ENCODE measurements at places on chromosomes 7 and 10.

DNA sequence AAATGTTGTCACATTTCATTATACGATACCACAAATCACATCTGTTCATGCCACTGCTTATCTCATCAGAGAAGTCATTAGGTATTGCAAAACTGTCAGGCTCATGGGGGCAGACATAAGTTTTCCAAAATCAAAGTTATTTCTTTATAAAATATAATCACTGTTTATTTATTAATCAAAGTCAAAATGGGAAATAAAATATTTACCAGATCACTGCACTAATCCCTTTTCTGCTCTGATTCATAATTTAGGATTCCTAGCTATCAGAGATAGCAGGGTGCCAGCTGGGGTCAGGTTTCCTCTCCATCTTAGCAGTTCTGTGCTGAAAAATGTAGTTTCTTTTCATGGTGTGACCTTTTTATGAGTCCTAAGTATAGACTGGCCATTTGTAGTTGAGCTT is 117.7 kb upstream of the LANCL2 start:
- DNase-seq, result peak; percentile 47

GRCh38 chr10:84176836-84177474 is 3.4 kb downstream of the GPR15LG start:
- DNase-seq, result no peak

GRCh38 chr7:2870471-2870931 is 26.4 kb upstream of the GNA12 start:
- peak; percentile 62 for DNase-seq

DNA sequence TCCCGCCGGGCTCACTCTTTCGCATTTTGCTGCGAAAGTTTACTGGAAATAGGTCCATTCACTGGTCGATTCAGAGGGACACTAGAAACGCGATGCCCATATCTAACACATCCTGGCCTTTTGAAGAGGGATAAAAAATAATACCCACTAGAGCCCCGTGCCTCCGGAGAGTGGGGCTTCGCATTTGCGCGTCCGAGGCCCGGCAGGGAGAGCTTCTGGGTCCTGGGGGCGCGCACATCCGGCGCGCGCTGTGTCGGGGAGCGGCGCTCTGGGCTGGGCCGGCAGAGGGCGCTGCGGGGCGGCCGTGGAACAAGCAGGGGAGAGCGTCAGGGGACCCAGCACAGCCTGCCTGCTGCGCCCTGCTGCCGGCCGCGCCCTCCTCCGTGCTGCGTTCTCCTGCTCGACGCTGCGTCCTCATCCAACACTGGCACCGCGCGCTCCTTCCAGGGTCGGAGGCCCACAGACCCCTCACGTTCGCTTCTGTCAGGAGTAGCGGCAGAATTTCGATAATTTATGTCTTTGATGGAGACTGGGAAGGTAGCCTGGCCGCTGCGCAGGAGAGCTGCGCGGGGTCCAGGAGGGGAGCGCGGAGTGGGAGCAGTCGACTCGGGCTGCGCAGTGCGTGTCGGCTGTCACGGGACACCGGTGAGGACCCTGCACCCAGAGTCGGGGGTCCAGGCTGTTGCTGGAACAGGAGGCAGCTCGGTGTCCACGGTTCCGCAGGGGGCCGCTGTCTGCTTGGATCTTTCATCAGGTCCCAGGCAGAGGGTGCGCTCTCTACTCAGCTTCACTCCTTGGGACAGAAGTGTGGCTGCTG is 41.5 kb upstream of the ZNF32 start:
- peak; percentile 80 for DNase-seq

- DNase-seq, result no peak
Observed at GRCh38 chr10:11625019-11625735, 13.7 kb upstream of the USP6NL start.

DNA sequence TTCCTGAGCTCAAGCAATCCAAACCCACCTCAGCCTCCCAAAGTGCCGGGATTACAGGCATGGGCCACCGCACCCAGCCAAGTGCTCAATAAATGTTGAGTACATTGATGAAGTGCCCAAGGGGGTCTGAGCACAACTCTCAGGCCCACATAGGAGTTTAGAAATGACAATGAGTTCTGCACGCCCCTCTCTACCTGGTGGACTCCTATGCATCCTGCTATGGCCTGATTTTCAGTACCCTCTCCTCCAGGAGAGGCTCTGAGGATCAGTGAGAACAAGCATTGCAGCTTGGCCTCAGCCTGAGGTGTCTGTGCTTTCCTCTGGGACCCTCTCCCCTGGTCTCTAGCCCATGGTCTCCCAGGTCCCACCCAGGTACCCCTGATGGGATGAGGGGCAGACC is 20.9 kb upstream of the GRIFIN start:
- no peak for DNase-seq

- peak; percentile 69 for DNase-seq
Observed at GRCh38 chr7:50832744-50833143, 50.0 kb upstream of the GRB10 start.

- DNase-seq, result no peak
Observed at GRCh38 chr7:32887395-32887794, 4.2 kb downstream of the KBTBD2 start.
